Vagina (tissue), 2 donors: ENCODE measurements at places on chromosomes 1 and 21. TPM values are rescaled to one million over a fixed set of nuclear protein-coding genes. Genes with fewer than 3 reads are reported as not detected.

Gene CRYAA
- total RNA-seq, result not detected

Gene TMCO4
- total RNA-seq, result 28.7 TPM

Gene EXTL2
- total RNA-seq, result 10.1 TPM

Gene EXO1
- 10.6 TPM for total RNA-seq

Gene LCE1D
- total RNA-seq, result not detected

Gene CRP
- total RNA-seq, result not detected

Gene TNFRSF9
- total RNA-seq, result not detected

Gene RYR2
- 1.5 TPM for total RNA-seq

DNA sequence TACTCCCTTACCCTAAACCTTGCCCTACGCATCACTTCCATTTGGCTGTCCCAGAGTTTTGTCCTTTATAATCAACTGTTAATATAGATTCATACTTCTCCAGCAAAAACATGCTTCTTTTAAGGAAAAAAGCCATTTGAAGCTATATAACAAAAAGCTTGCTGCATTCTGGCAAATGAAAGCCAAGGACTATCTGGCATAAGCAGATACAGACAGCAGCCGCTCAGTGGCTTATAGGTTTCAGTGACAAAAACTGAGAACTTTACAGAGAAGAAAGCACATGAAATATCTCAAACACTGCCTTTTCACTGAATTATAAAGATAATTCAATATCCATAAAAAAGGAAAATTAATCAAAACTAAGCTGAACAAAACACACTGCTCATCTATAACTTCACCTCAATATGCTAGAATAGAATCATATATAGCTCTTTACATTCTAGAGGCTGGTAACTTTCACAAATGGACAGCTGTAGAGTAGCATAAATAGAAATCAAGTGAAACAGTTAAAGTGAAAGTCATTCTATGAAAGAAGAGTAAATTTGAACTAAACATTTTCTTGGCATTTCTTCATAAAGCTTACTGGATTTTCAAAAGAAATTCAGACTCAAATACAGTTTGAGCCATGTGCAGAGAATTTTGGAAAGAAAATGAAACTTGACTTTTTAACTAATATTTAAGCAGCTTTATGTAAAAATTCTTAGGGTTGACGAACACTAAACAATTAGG is 19.6 kb downstream of the CDC42BPA start:
- no peak for DNase-seq

GRCh38 chr21:32861866-32862265 is 90.3 kb upstream of the PAXBP1 start:
- DNase-seq, result no peak

DNA sequence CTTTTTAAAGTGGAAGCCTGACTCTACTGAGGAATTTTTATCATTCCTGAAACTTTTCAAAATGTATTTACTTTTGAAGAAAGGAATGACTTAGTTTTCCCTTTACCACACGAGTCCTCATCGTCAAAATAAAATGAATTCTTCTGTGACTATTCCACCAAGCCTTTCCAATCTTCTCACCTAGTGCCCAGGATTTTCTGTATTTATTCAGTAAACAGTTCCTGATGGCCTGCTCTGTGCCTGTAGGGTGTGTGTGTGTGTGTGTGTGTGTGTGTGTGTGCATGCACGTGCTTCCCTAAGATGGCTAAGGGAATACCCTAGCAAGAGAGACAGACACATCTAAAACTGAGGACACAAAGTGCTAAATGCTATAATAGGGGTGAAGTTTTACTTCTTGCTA is 395.0 kb upstream of the USP24 start:
- no peak for DNase-seq

GRCh38 chr1:211320980-211321379 is 5.7 kb upstream of the TRAF5 start:
- no peak for DNase-seq

- DNase-seq, result no peak
Measured at GRCh38 chr1:21340230-21340945, 50.1 kb upstream of the ECE1 start.

DNA sequence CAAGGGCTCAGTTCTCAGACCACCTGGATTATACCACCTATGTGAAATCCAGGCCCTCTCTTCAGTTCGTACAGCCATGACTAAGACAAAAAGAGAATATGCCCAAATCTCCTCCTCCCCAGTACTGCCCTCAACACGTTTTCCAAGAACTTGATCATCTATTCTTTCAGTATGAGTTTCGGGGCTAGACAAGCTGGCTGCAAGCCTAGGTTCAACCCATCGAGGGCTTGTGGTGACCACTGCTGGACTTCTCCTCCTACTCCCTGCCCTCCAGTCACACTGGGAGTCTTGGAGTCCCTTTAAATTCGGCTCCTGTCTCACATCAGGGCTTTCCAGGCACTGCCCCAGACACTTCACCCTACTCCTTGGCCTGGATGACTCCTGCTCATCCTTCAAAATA is 352.3 kb downstream of the KCNH1 start:
- DNase-seq, result no peak

- DNase-seq, result no peak
Measured at GRCh38 chr1:22137004-22137720, 5.7 kb downstream of the WNT4 start.

- no peak for DNase-seq
Measured at GRCh38 chr1:24713736-24714135, 31.5 kb upstream of the CLIC4 start.

- DNase-seq, result no peak
Measured at GRCh38 chr1:38153778-38154470, 107.3 kb upstream of the POU3F1 start.
